ENCODE measurements at places on chromosomes 12 and 14.
A peak's percentile ranks its signal among the peaks of the same experiment; 100 is the strongest.

GRCh38 chr12:89801284-89801683, 92.6 kb upstream of the ATP2B1 start:
- DNase-seq: no peak

DNA sequence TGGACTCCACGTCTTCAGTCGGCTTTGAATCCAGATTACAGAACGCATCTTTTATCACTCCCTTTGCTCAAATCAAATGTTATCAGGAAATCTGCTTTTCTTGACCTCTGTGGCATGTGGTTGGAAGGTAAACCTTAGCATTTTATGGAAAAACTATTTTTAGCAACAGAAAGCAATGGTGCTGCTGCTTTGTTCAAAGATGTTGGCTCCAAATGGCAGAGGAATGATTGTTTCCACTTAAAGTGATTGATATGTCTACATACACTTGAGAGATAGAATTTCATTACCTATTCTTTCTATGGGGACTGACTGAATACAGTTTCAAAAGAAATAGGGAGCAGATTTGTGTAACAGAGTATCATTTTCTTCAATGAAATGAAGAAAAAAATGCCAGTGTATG, 761.2 kb downstream of the NOVA1 start:
- no peak for DNase-seq

DNA sequence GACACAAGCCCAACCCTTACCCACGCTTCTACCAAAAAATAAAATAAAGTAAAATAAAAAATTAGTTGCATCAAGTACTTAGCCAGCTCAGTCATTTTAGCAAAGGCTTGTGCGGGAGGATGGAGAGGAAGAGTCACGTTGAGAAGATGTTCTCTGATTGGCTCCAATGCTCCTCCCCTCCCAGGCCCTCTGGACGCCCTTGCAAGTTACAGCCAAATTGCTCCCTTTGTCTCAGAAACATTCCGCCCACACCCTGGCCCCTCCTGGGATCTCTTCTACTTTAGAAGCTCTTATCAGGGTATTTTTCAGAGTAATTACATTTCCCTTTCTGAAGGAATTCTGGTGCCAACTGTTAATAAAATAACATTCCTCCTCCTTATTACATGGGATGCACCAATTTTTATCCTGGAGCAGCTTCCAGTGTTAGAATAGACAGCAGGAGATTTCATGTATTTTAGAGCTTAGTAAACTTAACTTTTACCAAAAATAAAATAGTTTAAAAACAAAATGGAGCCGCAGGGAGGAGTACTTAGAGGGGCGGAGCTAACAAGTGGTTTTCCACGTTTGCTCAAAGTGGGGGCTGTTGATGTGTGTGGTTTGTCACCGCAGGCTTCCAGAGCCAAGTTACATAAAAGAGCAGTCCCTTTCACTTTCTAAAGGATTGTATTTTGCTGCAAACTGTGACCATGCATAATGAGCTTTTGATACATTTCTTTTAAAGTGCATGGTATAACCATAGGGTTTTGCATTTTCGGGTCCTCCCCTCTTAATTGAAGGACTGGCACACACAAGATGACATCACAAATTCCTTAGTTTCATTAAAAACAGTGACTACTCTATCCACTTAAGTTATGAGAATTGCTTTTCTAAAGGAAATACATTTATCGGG, 71.7 kb upstream of the RAP1B start:
- peak; percentile 11 for DNase-seq

DNA sequence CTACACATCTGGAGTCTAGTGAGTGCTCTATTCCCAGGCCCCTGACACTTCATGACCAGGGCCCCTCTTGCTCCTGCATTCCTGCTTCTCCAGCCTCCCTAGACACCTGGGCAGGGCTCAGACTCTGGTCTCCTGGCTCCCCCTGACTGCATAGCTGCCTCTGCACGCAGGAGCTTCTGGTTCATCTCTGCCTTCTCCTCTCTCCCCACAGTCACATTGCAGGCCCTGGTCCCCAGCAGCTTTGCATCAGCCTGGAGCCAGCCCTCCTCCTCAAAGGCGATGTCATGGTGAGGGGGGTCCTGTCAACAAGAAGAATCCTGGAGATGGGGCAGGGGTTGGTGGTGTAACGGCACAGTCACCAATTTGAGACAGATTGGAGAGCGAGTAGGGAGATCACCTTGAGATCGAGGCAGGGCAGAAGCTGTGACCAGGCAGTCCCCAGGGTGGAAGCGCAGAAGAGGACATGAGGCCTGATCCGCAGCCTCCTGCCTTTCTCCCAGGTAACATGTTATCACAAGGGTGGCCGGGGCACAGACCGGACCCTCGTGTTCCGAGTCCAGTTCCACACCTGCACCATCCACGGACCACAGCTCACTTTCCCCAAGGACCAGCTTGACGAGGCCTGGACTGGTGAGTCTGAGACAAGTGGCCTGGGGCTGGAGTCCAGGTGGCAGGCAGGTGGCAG, 8.1 kb downstream of the TNS2 start:
- no peak for DNase-seq

DNA sequence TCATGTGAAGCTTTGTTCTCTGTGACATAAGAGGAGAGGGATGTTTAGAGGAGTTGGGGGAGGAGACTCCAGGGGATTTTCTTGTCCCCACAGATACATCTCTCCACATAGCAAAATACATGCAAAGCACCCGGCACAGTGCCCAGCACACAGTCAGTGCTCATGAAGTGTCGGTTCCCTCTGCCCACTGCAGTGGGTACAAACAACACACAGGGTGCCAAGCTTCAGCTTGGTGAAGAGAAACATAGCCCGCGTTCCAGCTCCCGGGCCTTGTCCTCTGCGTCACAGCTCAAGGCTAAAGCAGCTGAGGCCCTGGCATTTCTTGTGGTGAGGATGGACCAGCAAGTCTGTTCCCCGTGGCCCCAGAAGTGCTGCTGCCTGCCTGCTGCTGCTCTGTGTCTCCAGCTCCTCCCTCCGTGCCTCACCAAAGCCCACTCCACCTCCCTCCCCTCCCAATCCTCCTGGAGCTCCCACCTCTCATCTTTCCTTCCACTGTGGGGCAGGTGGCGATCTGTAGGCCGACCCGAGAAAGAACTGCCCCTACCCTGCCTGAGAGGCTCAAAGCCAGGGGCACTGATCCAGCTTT, 57.0 kb upstream of the FKBP4 start:
- DNase-seq: no peak

- DNase-seq: peak; percentile 16
Measured at GRCh38 chr12:124191966-124192365, 102.9 kb upstream of the RFLNA start.

- no peak for DNase-seq
Measured at GRCh38 chr12:89880690-89881350, 172.2 kb upstream of the ATP2B1 start.

- no peak for DNase-seq
Measured at GRCh38 chr12:13937735-13938134, 43.7 kb downstream of the GRIN2B start.

- DNase-seq: peak; percentile 98
Measured at GRCh38 chr14:77301103-77301502, 19.6 kb downstream of the POMT2 start.

DNA sequence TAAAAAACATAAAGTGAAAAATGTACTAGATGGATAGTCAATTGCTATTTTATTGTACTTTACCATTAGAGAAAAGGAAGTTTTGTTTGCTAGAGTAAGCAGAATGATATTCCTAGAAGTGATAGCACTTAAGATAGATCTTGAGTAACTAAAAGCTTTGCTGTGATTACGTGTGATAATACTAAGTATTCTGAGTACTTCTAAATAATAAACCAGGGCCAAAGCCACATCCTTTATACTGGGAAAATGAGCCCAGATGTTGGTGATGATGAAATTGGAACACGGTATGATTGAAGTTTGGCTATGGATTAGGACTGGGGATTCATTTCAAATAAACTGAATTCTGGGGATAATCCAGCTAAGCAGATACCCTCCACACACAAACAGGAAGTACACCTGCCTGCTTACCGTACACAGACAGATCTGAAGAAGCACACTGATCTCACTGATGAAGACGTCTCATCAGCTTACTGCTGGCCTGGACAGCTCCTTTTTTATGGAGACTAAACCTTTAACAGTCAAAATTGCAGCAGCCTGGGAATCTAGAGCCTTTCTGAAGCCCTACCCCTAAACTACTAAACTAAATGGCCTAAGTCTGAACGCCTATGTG, 199.8 kb downstream of the LRFN5 start:
- no peak for DNase-seq

- DNase-seq: no peak
Measured at GRCh38 chr12:9673404-9674225, 4.1 kb downstream of the CLEC2D start.

GRCh38 chr12:127275416-127275815, 991.6 kb upstream of the TMEM132C start:
- no peak for DNase-seq

- peak; percentile 84 for DNase-seq
Measured at GRCh38 chr12:4273652-4274395, at the start of gene CCND2. CCND2 (plus strand) TSS chr12:4273762; CDS start chr12:4274041, 279 bp downstream.

GRCh38 chr14:105525861-105526775, at the start of gene TMEM121:
TMEM121 (plus strand) TSS chr14:105526583; CDS start chr14:105528835, 2,252 bp downstream.
- DNase-seq: no peak

GRCh38 chr14:99751539-99752485, 41.4 kb upstream of the EML1 start:
- DNase-seq: no peak

GRCh38 chr12:92546635-92547348, 156.0 kb upstream of the PLEKHG7 start:
- DNase-seq: no peak
